ENCODE measurements at places on chromosomes 16 and 17. TPM values are rescaled to one million over a fixed set of nuclear protein-coding genes. Genes with fewer than 3 reads are reported as not detected.

AURKB gene
- total RNA-seq, result 85.8 TPM

PHF12 gene
- 79.1 TPM for total RNA-seq

DNA sequence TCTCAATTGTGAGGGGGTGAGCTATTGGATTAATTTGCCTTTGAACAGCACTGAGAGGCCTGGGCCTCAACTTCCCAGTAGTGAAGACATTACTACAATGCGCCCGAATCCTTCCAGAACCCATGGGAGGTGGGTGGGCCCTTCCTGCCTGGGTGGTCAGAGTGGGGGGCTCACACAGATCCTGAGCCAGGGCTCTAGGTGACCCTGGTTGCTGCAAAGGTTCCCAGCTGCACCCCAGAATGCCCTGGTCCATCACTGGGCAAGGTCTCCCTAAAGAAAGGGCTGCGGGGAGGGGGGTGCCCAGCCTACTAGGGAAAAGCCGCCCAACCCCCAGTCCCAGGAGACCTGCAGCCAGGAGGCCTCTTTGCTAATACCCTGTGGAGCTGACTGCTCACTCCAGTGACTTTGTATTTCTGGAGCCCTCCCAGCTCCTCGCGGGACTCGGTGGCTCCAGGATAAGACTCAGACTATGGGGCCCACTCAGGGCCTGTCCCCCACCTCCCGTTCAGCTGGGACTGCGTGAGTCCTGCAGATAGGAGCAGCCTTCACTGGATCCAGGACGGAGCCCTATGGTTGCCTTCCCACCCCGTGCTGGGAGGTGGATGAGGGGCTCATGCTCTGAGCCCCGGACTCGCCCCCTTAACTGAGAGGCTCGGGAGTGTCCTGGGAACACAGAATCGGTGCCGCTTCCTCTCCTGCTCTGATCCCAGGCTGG lies 40.2 kb downstream of the SLC7A5 start:
- no peaks in the 10 kb centered on the region for H3K27me3 ChIP-seq
- DNase-seq, result no peak
- H3K4me3 ChIP-seq, result no peak overlapping the region
- H3K36me3 ChIP-seq, result peaks cover 6% of the 10 kb centered on the region

DNA sequence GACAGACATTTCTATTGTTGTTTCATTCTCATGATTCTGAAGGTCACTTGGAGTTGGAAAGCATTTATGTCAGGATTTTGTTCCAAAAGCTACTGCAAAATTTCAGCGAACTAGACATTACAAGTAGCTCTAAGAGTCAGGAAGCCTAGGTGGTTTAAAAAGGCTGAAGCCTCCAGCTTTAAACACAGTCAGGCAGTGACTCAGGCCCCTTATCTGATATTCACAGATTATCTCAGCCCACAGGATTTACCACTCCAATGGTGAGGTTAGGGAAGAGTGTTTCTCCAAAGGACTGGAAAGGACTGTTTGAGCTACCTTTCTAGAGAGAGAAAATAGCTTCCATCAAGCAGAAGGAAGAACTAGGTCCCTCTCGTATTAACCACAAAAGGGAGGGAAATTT lies 624.4 kb upstream of the C16orf82 start:
- no peak for DNase-seq
- H3K4me1 ChIP-seq, result no peaks in the 10 kb centered on the region
- no peak overlapping the region for H3K4me3 ChIP-seq
- H3K27ac ChIP-seq, result no peak overlapping the region
- no peaks in the 10 kb centered on the region for H3K36me3 ChIP-seq
- H3K27me3 ChIP-seq, result no peaks in the 10 kb centered on the region

DNA sequence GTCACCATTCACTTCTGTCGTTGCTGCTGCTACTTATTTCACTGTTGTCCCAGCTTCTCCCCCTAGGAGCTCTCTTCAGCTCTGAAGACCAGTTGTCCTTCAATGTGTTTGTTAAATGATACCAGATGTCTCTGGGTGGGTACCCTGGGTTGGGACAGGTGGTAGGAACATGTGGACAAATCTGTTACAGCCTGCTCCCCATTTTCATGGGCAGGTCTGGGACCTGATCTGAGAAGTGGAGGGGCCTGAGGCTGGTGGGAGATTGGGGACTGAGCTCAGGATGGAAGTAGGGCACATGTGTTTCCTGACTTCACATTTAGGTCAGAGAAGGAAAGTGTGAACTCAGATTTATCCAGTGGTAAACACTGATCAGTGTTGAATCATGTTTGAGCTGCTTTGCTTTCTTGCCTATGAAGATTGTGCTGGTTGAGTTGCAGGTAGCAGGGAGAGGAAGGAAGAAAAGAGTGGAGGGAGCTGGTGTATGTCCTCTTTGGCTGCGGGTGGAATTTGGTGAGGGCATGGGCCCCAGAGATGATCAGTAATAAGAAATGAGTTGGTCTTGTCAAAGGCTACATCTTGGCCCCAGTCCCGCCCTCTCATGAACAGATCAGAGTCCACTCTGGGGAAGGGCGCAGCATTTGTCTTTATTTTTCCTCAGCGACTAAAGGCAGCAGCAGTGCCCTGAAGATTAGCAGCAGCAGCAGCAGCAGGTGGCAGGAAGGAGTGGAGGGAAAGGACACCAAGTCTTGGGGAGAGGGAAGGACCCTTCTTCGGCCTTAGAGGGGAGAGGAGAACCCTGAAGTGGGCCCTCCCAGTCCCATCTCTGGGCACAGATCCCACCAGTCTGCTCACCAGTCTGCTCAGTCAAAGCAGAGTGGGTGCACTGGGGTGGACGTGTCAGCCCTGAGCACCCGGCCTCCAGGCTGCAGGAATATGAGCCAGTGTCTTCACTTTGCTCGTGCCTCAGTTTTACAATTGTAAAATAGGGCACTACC lies 6.1 kb upstream of the EFTUD2 start:
- no peaks in the 10 kb centered on the region for H3K36me3 ChIP-seq
- no peak overlapping the region for H3K27ac ChIP-seq
- peaks cover 12% of the 10 kb centered on the region for H3K4me1 ChIP-seq
- no peak for DNase-seq

- H3K4me1 ChIP-seq, result no peaks in the 10 kb centered on the region
- H3K27me3 ChIP-seq, result no peaks in the 10 kb centered on the region
- no peak overlapping the region for H3K27ac ChIP-seq
Observed at GRCh38 chr17:57649731-57650484, 95.2 kb downstream of the CCDC182 start.

GRCh38 chr17:15909481-15909991 lies 35.4 kb upstream of the ADORA2B start:
- H3K4me3 ChIP-seq, result no peak overlapping the region
- H3K27ac ChIP-seq, result no peak overlapping the region
- no peak for DNase-seq
- H3K36me3 ChIP-seq, result no peaks in the 10 kb centered on the region
- no peaks in the 10 kb centered on the region for H3K27me3 ChIP-seq

DNA sequence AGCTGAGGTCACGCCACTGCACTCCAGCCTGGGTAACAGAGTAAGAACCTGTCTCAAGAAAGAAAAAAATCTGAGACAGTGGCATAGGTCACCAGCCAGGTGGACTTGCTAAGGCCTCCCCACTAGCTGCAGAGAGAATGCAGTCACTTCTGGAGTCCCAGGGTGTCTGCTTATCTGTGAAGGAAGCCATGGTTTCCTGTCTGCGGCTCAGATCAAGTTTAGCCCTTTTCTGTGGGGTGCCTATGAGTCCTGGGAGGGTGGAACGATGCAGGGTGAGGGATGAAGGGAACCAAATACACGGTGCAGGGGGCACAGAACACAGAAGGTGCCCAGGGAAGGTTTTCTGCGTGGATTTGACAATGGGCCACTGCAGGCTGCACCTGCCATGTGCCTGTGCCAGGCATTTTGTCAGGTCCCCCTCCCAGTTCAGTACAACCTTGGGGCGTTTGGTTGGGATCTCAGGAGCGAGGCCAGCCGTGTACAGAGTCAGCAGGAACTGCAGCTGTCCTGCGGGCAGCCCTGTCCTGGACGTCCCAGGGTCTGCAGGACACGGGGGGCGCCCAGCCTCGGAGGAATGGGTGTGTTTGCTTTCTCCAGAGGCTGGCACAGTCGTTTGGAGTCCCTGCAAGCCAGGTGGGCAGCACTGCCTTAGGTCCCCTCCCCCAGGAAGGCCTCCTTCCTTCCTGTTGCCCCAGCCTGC lies 41.8 kb downstream of the RAB11FIP4 start:
- H3K27me3 ChIP-seq, result peaks cover 2% of the 10 kb centered on the region
- DNase-seq, result no peak
- no peaks in the 10 kb centered on the region for H3K4me1 ChIP-seq
- H3K4me3 ChIP-seq, result no peak overlapping the region

DNA sequence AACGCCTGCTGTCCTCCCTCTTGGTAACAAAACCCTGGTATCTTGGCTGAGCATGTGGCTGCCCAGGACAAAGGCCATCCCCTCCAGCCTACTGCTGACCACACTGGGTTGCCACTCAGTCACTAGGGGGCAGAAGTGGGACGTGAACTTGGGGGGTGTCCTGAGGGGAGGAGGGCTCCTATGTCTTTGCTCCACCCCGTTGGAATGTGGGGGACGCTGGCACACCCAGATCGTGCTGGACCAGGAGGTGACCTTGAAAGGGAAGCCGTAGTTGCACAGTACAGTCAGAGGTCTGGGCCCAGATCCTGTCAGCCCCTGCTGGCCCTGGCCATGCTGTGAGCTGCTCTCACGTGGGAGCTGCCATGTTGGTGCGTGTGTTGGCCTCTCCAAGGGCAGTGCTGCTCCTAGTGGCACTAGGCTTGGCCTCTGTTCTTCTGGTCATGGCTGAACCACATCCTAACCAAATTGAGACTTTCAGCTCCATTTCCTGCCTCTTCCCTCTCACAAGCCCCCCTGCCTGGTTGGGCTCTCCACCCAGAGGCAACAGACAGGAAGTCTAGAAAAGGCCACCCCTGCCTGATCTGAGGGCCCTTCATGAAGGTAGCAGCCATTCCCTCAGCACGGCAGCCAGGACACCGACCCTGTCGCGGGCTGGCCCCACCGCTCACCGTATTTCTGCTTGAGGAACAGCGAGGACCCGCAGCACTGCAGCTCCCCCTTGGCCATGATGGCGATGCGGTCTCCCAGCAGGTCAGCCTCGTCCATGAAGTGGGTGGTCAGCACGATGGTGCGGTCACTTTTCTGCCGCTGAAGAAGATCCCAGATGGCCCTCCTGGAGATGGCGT lies 29.0 kb upstream of the RNPS1 start:
- H3K4me3 ChIP-seq, result no peak overlapping the region
- H3K4me1 ChIP-seq, result no peaks in the 10 kb centered on the region
- no peaks in the 10 kb centered on the region for H3K27me3 ChIP-seq

Data from Panc1 (cell line).